ENCODE measurements at places on chromosomes 13 and 19.

DNA sequence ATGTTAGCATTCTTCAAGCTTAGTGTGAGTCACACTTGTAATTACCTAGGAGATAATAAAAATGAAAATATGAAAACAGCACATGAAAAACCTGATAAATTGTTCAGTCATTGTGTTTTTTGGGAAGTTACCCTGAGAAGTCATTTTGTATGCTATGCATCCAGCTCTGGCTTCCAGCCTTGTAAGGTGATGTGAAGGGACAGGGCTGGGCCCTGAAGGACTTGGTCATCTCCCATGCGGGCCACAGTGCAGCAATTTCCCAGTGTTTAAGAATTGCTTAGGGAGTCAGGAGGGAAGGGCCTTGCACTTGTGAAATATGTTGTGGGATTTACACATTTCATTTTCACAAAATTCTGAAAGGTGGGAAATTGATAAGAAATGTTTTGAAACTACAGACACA lies 41.3 kb downstream of the ARHGEF7 start:
- DNase-seq, result no peak

GRCh38 chr19:55179606-55180484 lies at the start of gene SYT5:
TSS of gene SYT5 (minus strand) at chr19:55180289. CDS start at chr19:55179041, 1,248 bp downstream.
- DNase-seq, result peak; percentile 51

DNA sequence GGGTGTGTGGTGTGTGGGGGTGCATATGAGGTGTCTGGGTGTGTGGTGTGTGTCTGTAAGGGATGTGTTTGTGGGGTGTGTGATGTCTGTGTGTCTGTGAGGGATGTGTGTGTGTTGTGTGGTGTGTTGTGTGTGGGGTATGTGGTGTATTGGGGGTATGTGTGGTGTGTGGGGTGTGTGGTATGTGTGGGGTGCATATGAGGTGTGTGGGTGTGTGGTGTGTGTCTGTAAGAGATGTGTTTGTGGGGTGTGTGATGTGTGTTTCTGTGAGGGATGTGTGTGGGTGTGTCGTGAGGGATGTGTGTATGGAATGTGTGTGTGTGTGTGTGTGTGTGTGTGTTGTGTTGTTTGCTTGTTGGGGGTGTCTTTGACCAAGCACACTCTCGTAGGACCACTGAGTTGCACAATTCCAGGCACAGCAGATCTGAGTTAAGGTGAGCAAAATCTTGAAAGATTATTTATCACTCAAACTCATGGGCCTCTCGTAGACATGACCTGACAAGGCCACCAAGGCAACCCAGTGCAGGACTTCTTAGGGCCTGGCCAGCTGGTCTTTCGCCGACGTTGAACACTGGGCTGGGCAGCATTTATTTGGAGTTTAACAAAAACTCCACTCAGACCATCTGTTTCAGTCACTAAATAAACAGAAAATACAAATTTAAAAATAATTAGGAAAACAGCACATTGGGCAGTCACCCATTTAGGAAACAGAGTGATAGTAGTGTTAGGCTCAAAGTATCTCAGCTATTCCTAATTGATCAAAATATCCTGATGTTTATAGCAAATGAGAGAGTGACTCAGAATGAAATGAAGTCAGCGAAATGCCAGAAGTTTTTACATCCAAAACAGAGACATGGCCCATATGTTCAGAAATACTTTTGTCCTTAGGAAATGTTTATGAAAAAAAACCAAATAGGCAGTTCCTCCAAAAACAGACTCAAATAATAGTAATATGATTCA lies 301.1 kb downstream of the FGF9 start:
- no peak for DNase-seq

DNA sequence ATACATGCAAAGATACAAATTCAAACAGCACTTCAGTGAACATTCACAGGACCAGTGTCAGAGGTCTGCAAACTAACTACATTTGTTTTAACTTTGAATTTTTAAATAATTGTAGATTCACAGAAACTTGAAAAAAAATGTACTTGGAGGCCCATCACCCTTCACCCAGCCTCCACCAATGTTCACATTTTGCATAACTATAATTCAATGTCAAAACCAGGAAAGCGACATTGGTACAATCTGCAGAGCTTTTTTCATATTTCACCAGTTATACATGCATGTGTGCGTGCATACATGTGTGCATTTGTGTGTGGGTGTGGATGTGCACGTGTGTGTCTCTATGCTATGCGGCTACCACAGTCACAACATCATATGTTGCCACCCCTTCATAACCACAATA lies 18.9 kb downstream of the CEACAM3 start:
- DNase-seq, result no peak

DNA sequence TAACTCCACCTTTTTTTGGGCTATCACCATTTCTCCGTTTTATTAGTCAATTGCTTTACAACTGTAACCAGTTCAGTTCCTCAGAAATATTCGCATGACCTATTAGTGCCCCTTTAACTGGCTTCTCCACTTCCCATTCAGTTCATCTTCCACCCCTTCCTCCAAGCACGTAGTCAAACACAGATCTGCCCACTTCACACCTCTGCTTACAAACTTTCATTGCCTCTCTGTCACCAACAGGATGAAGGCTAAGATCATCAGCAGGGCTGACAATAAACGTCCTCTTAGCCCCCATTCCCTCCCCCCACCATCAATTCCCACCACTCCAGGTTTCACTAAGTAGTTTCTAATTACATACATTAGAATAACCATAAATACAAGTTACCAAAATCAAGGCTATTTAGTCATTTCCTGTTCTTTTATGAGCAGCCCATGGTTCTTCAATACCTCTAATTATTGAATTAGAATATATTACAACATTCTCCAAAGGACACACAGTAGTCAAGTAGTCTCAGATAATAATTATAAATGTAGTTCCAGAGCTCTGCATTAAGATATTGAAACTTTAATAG lies 95.7 kb downstream of the SPRY2 start:
- no peak for DNase-seq

GRCh38 chr19:632579-633067 lies 714 bp downstream of the POLRMT start:
- no peak for DNase-seq

- DNase-seq, result no peak
Observed at GRCh38 chr19:15220833-15221232, 11.4 kb downstream of the EPHX3 start.

DNA sequence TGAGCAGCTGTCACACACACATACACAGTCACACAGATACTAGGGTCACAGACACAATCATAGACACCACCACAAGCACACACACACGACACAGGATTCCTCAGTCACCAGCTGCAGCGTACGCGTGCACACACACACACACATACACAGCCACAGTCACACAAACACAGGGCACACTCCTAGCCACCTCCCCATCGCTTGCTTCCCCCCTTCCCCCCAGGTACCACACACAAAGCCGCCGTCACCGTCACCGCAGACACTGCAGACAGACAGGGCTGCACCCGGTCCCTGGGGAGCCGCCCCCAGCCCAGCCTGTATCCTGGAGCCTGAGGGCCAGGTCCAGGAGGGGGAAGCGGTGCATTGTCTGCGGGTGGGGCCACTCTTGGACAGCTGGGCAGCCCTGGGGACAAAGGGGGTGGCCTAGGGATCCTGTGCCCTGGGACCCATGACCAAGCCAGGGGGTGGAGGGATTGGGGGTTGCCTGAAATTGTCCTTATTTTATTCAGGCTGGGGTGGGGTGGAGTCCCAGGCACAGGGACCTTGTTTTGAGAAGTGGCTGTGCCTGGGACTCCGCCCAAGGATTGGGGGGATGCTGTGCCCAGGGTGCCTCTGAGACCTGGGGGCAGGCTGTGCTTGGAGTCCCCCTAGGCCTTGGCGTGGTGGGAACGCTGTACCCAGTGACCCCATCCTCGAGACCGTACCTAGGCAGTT lies 957 bp downstream of the NUMBL start:
- peak; percentile 28 for DNase-seq

GRCh38 chr13:40505196-40505595 lies 161.2 kb downstream of the FOXO1 start:
- no peak for DNase-seq

DNA sequence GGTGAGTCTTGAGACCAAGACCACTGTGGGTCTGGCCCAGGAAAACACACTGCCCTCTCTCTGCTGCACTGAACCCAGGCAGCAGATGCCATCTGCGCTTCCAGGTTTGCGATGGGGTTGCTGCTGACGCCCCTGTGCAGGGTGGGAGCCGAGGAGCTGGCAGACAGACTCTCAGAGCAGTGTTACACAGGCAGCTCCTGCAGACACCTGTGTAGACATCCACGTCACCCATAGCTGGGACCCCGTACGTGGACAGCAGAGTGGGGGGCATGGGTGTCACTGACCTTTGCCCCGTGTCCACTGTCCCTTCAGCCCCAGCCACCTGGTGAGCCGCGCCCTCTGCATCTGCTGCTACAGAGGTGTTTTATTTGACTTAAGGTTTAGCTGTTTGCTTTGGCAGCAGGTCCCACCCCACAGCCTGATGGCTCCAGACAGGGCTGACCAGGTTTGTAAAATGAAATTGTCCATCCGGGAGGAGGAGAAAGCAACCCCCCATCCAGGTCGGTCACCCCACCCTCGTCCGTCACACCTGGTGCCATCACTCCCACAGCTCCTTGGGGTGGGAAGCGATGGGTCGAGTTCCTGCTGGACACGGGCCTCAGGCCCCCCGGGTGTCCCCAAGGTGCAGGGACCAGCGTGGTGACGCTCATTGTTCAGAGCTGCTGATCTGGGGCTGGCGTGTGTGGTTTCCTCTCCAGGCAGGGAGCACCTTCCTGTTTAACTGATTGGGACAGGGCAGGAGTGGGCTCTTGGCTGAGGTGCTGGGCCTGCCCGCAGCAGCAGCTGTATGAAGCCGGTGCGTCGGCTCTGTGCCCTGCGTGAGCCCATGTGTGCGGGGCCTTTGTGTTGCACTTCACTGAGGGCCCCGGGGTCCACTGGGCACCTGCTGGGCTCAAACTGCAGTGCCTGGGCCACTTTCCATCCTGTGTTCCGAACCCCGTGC lies 28.4 kb downstream of the MCF2L start:
- no peak for DNase-seq

DNA sequence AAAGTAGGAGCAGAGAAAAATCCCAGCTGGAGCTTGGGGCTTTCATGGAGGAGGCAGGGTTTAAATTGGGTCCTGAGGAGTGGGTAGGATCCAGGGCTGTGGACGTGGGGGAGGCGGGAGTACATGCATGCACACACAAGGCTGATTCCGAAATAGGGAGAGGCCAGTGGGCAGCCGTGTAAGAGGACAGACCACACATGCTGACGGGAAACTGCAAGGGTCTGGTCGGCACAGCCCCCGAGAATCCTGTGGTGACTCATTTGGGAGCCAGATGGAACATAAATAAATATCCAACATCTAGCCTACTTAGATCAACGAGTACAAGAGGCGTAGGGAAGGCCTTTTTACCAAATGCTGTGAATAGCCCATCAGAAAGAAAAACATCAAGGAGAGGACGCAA lies 216.3 kb upstream of the ZNF507 start:
- DNase-seq, result no peak

DNA sequence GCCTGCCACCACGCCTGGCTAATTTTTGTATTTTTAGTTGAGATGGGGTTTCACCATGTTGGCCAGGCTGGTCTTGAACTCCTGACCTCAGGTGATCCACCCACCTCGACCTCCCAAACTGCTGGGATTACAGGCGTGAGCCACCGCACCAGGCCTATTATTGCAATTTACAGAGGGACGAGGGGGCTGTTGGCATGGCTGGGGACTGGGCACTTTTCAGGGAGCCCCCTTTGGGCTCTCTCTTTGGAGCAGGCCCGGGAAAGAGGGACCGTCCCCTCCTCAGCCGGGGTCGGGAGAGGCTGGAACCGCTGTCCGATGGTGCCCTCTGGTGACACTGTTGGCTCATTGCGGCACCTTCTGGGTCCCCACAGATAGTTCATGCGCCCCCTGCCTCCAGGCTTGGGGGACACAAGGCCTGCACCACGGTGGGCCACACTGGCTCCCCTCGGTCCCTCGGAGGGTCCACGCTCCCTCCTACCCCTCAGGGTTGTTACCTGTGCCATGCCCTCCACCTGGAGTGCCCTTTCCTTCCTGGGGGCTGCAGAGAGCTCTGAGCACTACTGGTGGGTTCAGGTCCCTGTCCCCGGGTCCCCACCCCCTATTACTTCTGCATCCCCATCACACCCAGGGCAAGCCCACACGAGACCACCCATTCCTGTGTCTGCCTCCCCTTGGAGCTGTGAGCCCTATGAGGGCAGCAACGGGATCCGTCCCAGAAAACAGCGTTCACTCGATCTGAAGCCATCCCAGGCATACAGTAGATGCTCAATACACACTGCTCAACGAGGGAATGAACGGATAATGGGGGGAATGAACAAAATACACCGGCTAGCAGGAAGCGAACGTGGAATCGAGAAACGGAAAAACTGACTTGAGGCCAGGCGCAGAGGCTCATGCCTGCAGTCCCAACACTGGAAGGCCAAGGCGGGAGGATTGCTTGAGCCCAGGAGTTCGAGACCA lies 12.5 kb downstream of the FEM1A start:
- DNase-seq, result peak; percentile 65

GRCh38 chr19:3178973-3179738 lies 587 bp downstream of the S1PR4 start:
- no peak for DNase-seq

- DNase-seq, result no peak
Observed at GRCh38 chr19:31351056-31351854, 2.0 kb upstream of the TSHZ3 start.

GRCh38 chr19:56367829-56368711 lies 25.3 kb downstream of the ZNF582 start:
- DNase-seq, result peak; percentile 79

DNA sequence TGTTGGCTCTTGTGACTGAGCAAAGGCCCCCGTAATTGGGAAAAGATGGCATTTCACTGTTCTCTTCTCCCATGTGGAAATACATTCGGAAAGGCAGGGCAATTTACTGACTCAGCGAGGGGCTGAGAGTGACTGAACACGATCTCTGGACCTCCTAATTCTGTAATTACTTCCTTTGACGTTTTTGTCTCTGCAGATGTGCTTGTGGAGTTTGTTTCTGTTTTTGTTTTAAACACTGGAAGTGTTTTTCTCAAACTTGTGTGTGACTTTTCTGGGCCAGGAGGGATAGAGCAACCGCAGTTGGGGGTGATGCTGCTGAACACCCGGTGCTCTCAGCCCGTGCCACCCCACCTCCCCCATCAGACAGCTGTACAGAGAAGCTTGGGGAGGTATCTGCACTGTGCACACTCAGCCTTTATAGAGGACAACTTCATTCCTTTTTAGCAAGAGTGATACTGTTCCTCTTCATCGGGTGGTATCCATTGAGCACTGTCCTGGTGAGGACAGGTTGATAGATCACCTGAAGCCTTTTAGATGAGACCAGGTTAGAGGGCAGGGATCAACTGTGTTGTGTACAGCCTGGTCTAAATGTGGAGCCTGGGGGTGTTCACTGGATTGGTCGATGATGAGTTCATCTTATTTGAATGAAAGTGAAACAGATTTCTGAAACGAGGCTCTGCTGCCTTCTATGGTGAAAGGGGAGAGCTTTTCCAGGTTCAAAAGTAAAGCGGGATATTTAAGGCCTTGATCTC lies 117.4 kb downstream of the ESD start:
- peak; percentile 55 for DNase-seq

- no peak for DNase-seq
Observed at GRCh38 chr13:33751151-33751550, 66.8 kb upstream of the RFC3 start.

- DNase-seq, result peak; percentile 47
Observed at GRCh38 chr19:14672188-14672872, 2.3 kb downstream of the ADGRE3 start.
